ENCODE measurements at places on chromosomes 5 and 9.

- DNase-seq, result no peak
Observed at GRCh38 chr5:17846496-17846895, 212.2 kb downstream of the TAF11L14 start.

DNA sequence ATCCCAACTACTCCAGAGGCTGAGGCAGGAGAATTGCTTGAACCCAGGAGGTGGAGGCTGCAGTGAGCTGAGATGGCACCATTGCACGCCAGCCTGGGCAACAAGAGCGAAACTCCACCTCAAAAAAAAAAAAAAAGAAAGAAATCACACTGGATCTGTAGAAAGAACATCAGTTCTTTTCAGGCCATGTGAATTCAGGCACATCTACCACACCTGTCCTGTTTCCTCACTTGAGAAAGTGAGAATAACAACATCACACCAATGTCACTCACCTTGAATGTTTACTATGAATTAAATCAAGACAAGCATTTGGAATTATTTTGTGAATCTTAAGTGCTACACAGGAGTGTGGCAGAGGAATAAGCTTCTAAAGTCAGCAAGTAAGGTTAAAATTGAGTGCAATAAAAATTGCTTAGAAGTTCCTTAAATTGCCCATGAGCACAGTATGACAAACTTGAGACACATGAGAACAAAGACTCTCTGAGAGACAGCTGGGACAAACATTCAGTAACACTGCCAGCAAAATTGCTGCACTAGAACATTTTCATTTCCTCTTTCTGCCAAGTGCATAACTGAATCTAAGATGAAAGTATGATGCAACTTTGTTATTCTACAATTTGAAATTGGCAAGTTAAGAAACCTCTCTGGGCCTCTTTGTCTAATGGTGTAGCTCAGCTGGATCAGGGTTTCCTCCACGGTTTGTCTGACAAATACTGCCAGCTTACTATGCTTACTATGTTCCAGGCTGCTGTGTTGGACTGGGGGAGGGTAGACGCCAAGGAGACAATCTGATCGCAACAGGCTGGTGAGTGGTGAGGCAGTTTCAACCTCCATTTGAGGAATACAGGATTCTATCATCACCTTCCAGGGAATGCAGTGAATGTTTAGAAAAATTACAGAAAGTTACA lies 1.9 kb upstream of the RIC1 start:
- DNase-seq, result peak; percentile 65

DNA sequence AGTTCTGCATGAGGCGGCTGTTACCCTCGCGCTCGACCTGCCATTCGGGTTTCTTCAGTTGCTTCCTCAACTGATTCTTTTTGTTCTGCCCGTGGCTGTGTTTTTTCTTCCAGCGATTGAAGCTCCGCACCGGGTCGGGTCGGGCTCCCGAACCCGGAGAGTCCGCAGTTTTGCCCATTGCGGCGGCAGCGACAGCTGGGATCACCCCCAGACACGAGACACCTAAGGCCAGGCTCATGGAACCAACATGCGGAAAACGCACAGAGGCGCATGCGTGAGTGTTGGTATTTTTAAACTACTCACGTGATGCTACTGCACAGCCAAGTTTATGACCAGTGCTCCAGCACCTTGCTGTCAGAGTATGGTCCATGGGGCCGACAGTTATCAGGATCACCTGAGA lies 100.0 kb downstream of the SPATA31D1 start:
- DNase-seq, result no peak

DNA sequence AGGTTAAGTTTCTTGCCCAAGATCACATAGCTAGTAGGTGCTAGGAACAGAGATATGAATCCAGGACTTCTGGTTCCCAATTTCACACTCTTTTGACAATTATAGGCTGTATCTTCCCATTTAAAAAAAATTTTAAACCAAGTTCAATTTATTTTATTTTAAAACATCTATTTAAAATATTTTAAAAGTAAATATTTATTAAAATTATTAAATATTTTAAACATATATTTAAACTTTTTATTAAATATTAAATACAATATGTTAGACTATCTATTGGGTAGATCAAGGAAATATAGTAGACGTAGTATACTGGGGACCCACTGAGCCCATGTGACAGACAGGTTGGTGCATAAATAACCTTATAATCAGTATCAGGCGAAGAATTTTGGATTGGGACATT lies 54.8 kb downstream of the GLRA1 start:
- no peak for DNase-seq

DNA sequence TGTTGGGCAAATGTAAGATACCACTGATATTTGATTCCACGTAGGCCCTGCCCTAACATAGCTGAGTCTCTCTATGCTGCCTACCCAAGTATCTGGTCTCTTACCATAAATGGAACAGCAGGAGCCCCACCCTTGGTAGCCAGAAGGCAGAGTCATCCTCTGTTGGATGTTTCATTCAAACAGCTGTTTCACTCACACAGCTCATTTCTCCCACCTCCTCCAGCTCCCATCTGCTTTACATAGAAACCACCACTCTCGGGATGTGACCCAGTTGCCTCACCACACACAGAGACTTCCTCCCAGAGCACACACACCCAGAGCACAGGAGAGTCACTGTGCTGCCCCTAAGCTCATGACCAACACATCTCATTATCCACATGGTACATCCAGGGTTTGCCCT lies 165.3 kb downstream of the TMEM167A start:
- DNase-seq, result no peak

DNA sequence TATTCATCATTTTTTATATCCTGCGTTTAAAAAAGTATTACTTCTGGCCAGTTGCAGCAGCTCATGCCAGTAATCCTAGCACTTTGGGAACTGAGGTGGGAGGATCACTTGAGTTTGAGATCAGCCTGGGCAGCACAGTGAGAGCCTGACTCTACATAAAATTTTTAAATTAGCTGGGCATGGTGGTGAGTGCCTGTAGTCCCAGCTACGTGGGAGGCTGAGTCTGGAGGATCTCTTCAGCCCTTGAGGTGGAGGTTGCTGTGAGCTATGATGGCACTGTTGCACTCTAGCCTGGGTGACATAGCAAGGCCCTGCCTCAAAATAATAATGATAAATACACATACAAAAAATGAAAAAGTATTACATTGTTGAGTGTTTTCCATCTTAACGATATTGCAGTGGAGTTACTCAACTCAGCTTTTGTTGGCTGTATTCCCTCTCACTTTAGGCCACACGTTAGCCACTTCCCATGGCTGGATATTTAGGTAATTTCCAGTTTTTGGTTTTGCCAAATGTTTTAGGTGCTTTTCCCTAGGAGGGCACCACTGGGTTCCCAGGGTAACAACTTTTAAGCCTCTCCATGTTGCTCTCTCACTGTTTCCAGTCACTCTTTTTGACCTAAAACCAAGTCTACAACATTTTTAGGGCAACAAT lies 20.6 kb downstream of the SHB start:
- DNase-seq, result peak; percentile 5

- no peak for DNase-seq
Observed at GRCh38 chr5:17046320-17046719, 110.2 kb upstream of the MYO10 start.

GRCh38 chr9:96156171-96156974 lies 145.6 kb downstream of the HSD17B3 start:
- peak; percentile 51 for DNase-seq

- no peak for DNase-seq
Observed at GRCh38 chr9:32331240-32331639, 53.2 kb upstream of the ACO1 start.

- no peak for DNase-seq
Observed at GRCh38 chr5:64818245-64818644, 49.5 kb downstream of the CWC27 start.

DNA sequence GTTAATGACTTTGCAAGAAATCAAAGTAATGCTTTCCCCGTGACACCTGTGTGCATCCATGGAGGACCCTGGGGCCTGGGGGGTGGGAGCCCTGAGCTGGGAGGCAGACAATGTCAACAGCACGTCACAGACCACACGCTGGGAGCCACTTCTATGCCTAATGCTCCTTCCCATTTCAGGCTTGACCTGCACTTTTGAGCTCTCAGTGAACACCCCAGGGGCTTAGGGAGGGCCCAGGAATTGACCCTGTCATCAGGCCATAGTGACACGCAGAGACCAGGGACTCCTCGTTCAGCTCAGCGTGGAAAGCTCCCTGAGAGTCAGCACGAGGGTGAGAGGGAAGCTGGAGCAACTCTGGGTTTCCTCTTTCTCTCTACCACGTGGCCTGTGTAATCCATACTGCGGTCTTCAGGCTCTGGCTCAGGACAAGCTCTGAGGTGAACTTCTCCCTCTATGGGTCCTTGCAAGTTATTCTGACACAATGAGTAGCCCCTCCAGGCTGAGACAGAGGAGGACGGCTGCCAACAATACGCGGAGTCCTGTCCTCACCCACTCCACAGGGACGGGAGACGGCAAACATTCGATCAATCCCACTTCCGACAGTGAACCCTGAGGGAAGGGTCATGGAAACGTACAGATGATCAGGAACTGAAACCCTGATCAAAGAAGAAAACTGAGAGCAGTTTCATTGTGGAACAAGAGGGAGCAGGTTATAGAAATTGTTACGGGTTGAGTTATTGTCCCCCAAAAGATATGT lies 130.8 kb upstream of the IRX4 start:
- DNase-seq, result peak; percentile 19

DNA sequence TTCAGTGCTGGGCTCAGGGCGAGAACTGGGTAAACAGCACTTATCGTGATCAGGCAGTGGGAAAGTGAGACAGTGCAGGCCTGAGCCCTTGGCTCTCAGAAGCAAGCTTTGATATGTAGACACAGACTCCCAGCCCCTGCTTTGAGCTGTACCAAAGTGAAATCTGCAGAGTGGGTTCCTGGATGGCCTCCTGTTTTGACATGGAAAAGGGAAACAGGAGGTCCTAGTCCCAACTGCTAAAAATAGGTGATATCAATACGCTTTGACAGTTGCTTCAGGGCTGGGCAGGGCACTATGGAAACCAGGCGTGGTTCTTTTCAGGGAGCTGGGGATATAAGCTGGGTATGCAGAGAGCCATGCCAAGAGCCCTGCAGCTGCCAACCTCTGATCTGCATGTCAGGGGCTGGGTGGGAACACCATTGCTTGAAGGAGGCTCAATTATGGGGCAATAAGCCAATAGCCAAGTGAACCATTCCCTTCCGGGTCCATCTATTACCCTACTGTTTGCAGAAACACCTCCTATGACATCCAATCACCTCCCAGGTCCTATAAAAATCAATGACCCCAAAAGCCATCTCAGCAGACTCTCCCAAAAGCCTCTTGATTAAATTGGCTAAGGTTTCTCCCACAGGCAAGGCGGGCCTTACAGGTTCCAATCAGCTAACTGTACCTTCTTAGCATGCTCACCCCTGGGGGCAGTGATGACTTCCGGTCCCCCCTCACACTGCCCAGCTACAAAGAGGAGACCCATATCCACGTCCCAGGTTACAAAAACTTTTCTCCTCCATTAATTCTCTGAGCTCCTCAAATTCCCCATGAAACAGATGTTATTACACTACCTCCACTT lies 45.8 kb downstream of the EPB41L4B start:
- DNase-seq, result no peak

DNA sequence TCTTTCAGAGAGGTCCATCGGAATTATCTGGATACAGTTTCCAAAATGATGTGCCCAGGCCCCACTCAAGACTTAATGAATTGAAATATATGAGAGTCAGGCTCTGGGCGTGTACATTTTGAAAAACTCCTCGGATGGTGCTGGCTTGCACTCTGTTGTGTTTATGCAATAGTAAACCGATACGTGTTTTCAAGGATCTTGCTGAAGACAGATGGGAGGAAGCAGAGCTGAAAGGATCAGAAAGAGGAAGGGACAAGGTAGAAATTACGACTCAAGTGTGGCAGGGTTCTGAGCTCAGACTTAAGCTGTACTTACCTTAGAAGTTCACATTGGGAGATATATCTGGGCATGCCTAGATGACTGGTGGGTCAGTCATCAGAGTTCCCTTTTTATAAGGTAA lies 13.7 kb upstream of the STOM start:
- DNase-seq, result no peak

GRCh38 chr5:149367249-149367971 lies 9.6 kb downstream of the PCYOX1L start:
- peak; percentile 76 for DNase-seq

- no peak for DNase-seq
Observed at GRCh38 chr5:172334196-172334595, 50.6 kb upstream of the UBTD2 start.

- DNase-seq, result no peak
Observed at GRCh38 chr5:132470596-132470995, 20.0 kb downstream of the IRF1 start.

GRCh38 chr9:127561491-127562278 lies 50.4 kb upstream of the STXBP1 start:
- peak; percentile 94 for DNase-seq

DNA sequence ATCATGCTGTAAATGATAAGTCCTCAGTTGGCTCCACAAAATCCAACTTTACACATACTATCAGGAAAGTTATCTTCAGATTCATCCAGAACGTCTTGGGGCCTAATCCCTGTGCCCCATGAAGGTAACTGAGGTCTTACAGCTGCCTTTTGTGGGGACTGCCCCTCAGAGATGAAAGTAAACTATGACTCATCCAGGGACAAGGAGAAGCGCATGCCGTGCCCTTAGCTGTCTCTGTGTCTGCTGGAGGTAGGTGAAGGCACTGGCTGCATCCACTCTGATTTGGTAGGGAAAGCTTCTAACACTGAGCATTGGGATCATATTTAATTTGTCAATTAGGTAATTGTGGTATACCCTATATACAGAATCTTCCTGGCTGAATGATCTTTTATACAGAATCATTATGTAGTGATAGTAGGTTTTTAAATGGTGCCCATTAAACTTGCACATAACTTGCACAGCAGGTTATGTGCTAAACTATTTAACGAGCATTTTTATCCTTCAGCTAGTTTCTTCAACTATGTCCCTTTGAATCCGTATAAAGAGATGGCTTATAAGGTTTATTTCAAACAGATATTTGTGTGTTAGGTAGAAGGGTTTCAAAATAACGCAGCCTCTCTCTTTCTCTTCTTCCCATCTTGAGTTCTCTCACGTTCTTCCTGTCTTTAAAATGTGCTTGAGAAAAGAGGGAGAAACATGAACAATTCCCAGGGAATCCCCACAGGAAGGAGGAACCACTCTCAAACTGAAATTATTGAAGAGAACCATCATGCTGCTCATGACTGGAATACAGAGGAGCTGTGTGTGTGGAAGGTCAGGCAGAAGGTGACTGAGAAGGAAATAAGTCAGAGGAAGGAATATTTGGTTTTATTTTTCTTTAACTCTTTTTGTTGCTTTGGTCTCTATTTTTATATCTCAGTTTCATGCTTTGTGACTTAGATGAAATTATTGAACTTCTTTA lies 250.9 kb downstream of the CD180 start:
- DNase-seq, result no peak

- DNase-seq, result peak; percentile 84
Observed at GRCh38 chr5:66828548-66829357, 232.6 kb downstream of the MAST4 start.

- DNase-seq, result no peak
Observed at GRCh38 chr5:157918811-157919742, 60.1 kb upstream of the CLINT1 start.

DNA sequence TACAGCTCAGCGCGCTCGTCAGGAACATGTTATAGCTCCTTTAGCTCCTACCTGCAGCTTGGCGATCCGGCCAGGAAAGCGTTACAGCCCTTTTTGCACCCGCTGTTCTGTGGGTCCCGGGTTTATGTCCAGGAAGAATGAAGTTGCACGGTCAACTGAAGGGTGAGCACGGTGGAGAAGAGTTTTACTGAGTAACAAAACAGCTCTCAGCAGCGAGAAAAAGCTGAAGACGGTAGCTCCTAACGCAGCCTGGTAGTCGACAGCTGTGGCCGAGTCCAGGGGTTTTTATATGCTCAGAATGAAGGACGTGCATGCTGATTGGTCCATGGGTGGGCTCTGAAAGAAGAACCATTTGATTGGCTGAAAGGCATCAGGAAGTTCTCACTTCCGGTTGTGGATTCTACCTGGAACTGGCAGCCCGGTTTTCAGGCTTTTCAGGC lies 1830.1 kb upstream of the NUDT12 start:
- DNase-seq, result no peak

GRCh38 chr9:93613174-93613573 lies 36.8 kb downstream of the PHF2 start:
- DNase-seq, result no peak

Measured in aorta (tissue), 5 donors.